Pulmonary artery endothelial cell (primary cell): ENCODE measurements at places on chromosomes 7 and 10. TPM values are rescaled to one million over a fixed set of nuclear protein-coding genes. Genes with fewer than 3 reads are reported as not detected.

Gene HOXA1
- total RNA-seq = 0.33 and 1.0 TPM in 2 replicates

Gene PIK3CG
- total RNA-seq = 11.6 and 12.2 TPM in 2 replicates

Gene MLXIPL
- not detected in 2 replicates for total RNA-seq

Gene PRF1
- total RNA-seq = not detected in 2 replicates

Gene FAM241B
- 0.20 TPM in 1 of 2 replicates, not detected in the other for total RNA-seq

Gene C10orf143
- 0.14 and 0.33 TPM in 2 replicates for total RNA-seq

Gene IFIT1
- 3.6 and 3.8 TPM in 2 replicates for total RNA-seq

Gene FKBP6
- not detected in 2 replicates for total RNA-seq

Gene SEMA3C
- 5.5 and 14.9 TPM in 2 replicates for total RNA-seq

Gene PTF1A
- not detected in 2 replicates for total RNA-seq

Gene NPC1L1
- not detected in 2 replicates for total RNA-seq

Gene SHLD2
- total RNA-seq = 22.2 and 28.2 TPM in 2 replicates

Gene PTN
- total RNA-seq = 0.13 and 0.46 TPM in 2 replicates

Gene TRIM73
- 0.67 and 0.73 TPM in 2 replicates for total RNA-seq

Gene HOXA10
- total RNA-seq = 0.07 and 0.14 TPM in 2 replicates
